GM23248 (cell line): ENCODE measurements at places on chromosomes 6 and 20. TPM values are rescaled to one million over a fixed set of nuclear protein-coding genes. Genes with fewer than 3 reads are reported as not detected.
A peak's percentile ranks its signal among the peaks of the same experiment; 100 is the strongest.

DNA sequence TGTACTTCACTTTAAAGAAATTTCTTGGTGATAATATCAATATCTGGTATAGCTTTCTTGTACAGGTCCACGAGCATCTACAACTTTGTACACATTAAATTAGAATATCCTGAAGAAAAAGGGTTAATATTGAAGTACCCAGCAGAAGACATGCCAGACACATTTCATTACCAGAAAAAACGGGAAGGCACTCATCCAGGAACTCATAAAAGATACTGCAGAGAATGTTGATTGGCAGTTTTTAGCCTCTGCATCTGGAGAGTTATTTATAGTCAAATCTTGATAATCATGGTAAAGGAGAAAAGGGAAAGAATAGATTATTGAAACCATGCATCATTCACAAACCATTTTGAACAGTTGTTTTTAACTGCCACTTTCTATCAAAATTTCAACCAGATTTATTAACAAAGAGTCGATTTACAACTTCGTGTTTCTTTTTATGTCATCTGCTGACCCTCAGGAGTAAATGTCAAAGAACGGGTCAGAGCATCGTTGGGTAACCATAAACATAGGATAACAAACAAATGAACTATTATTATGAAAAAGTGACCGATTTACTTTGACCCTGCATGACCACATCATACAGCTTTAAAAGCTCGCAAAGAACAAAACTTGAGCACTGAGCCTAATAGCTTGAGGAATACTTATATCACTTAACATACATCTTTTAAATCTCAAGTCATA is 229.2 kb upstream of the SGK1 start:
- no peak for DNase-seq

DNA sequence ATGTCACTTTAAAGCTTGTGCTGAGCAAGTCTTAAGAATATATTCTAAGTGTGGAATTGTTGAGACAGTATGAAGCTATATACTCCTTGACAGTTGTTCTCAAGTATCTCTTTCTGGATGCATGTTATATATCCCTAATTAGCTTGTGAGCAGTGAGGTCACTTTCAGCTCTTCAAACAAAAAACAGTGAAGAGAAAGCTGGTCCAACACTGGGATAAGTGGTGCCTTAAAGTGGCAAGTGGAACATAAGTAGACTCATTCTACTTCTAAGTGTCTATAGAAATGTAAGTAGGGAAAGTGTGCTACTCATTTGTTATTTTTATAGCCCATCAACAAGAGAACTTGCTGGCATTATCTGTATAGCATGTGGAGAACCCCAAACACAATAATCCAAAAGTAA is 133.1 kb upstream of the BACH2 start:
- no peak for DNase-seq

PLEKHG1 gene
- total RNA-seq, result 0.11 and 3.7 TPM in 2 replicates

BPIFB1 gene
- not detected in 2 replicates for total RNA-seq

PTK6 gene
- total RNA-seq, result 0.13 TPM in 1 of 2 replicates, not detected in the other

GHRH gene
- not detected in 2 replicates for total RNA-seq

GRCh38 chr6:7542065-7542873 is 798 bp downstream of the DSP start:
- peak; percentile 61 for DNase-seq

DNA sequence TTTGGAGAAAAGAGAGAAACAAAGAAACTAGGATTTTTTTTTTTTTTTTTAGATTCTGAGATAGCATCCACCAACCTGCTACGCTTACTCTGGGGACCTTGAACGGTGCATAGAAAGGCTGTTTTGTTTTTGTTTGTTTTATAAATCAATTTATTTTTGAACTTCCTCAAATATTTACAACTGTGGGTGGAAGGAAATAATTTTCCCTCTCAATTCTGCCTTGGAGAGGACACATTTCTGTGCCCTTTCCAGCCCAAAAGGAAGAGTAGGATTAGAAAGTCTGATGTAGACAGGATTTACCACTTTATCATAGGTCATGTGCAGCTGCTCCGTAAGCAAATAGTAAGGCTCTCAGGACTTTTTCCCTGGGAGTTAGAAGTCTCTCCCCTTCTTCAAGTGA is 190.5 kb downstream of the NKAIN2 start:
- DNase-seq, result no peak
